Activated T-helper 1 cell treated with anti-CD3 and anti-CD28 coated beads, Interleukin-12 subunit alpha, Interleukin-12 subunit beta, Interleukin-2, Interleukin-4 antibody, amounts not matched to agents 30 ng/mL and 10 ng/mL and 1 ng/mL, durations not matched to agents 14 hours and 24 hours and 36 hours (primary cell): ENCODE measurements at places on chromosomes 4 and X. TPM values are rescaled to one million over a fixed set of nuclear protein-coding genes. Genes with fewer than 3 reads are reported as not detected.

Gene MFAP3L
- 0.47 TPM in 2 replicates for total RNA-seq

Gene SCML1
- 1.1 and 1.4 TPM in 2 replicates for total RNA-seq

Gene VGLL1
- not detected in 2 replicates for total RNA-seq

Gene KLB
- total RNA-seq = not detected in 2 replicates

Gene GRXCR1
- not detected in 2 replicates for total RNA-seq

Gene TLR10
- not detected in 2 replicates for total RNA-seq

Gene PCDH18
- total RNA-seq = not detected in 2 replicates

Gene FAM9B
- total RNA-seq = not detected in 2 replicates

- H3K27ac ChIP-seq = no peak overlapping the region
- no peak overlapping the region for H3K4me3 ChIP-seq
- H3K4me1 ChIP-seq = peaks cover 5% of the 10 kb centered on the region
- no peak for DNase-seq
- peaks cover 7% of the 10 kb centered on the region for H3K27me3 ChIP-seq
- no peaks in the 10 kb centered on the region for H3K36me3 ChIP-seq
These were observed 2.2 kb upstream of the PLXNB3 start for GRCh38 chrX:153761863-153762262.

DNA sequence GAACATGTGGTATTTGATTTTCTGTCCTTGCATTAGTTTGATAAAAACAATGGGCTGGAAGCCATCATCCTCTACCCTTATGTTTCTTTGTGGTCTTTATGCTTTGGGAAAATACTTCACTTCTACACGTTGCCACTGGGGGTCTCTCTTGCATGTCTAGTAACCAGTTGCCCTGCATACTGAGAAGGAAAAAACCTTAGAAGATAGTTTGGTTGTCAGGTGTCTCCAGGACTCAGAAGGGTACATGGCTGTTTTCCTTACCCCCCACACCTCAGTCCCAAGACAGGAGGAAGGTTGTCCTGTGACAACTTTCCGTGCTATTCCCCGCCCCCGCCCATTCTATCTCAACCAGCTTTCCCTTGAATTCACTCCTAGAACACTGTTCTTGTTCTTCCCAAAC, 62.1 kb upstream of the LANCL3 start:
- H3K27me3 ChIP-seq = peaks cover 9% of the 10 kb centered on the region
- no peaks in the 10 kb centered on the region for H3K4me1 ChIP-seq
- no peak for DNase-seq
- no peak overlapping the region for H3K27ac ChIP-seq
- no peaks in the 10 kb centered on the region for H3K36me3 ChIP-seq

- H3K27me3 ChIP-seq = no peaks in the 10 kb centered on the region
- H3K36me3 ChIP-seq = no peaks in the 10 kb centered on the region
- H3K4me3 ChIP-seq = no peak overlapping the region
- no peak for DNase-seq
These were observed 200.9 kb upstream of the MID1 start for GRCh38 chrX:10821293-10821692.

- peaks cover 40% of the 10 kb centered on the region for H3K36me3 ChIP-seq
- H3K27me3 ChIP-seq = no peaks in the 10 kb centered on the region
- no peak overlapping the region for H3K27ac ChIP-seq
These were observed 32.2 kb downstream of the NFXL1 start for GRCh38 chr4:47882228-47882627.

GRCh38 chr4:98289375-98289774, 28.2 kb downstream of the RAP1GDS1 start:
- H3K27ac ChIP-seq = peak overlapping the region; percentile 67
- H3K4me1 ChIP-seq = peaks cover 43% of the 10 kb centered on the region
- H3K27me3 ChIP-seq = no peaks in the 10 kb centered on the region
- H3K36me3 ChIP-seq = peaks cover 20% of the 10 kb centered on the region

- DNase-seq = no peak
- H3K4me3 ChIP-seq = no peak overlapping the region
- H3K27ac ChIP-seq = no peak overlapping the region
- no peaks in the 10 kb centered on the region for H3K36me3 ChIP-seq
- H3K27me3 ChIP-seq = peaks cover 7% of the 10 kb centered on the region
- no peaks in the 10 kb centered on the region for H3K4me1 ChIP-seq
These were observed 58.7 kb upstream of the EMCN start for GRCh38 chr4:100576570-100576969.

- no peaks in the 10 kb centered on the region for H3K4me1 ChIP-seq
- peaks cover 42% of the 10 kb centered on the region for H3K27me3 ChIP-seq
- no peak overlapping the region for H3K4me3 ChIP-seq
- DNase-seq = no peak
- H3K36me3 ChIP-seq = no peaks in the 10 kb centered on the region
These were observed 76.4 kb upstream of the HELT start for GRCh38 chr4:184941671-184942418.

- H3K4me1 ChIP-seq = no peaks in the 10 kb centered on the region
- H3K27ac ChIP-seq = no peak overlapping the region
- H3K27me3 ChIP-seq = peaks cover 1% of the 10 kb centered on the region
- no peaks in the 10 kb centered on the region for H3K36me3 ChIP-seq
These were observed 45.2 kb downstream of the SLC4A4 start for GRCh38 chr4:71383984-71384383.

DNA sequence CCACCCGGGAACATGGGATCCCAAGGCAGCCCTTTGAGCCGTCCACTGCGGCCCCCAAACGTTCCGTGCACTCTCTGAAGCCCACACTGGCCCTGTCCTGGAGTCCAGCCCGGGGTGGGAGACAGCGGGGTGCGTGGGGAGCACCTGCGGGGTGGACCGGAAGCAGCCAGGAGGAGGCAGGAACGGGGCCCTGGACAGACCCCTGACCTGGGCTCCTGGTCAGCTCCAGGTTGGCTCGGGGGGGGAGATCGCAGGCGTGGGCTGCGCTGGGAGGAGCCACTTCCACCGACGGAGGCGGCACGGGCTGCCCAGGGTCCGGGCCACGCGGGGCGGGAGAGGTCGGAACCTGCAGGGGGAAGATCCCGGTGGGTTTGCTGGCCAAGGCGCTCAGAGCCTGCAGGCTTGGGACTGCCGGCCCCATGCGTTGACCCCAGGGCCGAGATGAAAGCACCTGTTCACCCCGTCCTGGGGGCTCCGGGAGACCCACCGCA, 5.7 kb upstream of the PLCXD1 start:
- no peaks in the 10 kb centered on the region for H3K36me3 ChIP-seq
- H3K27me3 ChIP-seq = peaks cover 9% of the 10 kb centered on the region
- no peak overlapping the region for H3K4me3 ChIP-seq

- no peak overlapping the region for H3K27ac ChIP-seq
- no peaks in the 10 kb centered on the region for H3K27me3 ChIP-seq
- H3K36me3 ChIP-seq = peaks cover 5% of the 10 kb centered on the region
These were observed 89.5 kb downstream of the SNX25 start for GRCh38 chr4:185298728-185299430.

DNA sequence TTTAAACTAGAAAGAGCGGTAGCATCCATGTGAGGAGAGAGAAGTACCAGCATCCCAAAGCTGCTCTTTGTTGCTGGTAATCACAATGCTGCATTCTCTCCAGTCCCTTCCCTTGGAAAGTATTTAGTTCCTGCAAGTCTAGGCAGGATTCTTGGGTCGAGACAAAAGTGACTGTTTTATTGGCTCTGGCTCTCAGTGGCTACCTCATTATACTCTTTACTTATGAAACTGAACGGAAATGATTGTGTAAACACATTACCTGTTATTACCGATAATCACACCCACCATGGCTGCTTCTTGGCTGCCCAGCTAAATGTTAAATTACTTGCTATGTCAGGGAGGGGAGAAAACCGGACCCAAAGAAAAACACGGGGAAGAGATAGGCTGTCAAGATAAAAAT, 26.2 kb downstream of the ATXN3L start:
- H3K27ac ChIP-seq = no peak overlapping the region
- no peak for DNase-seq
- no peaks in the 10 kb centered on the region for H3K4me1 ChIP-seq
- no peaks in the 10 kb centered on the region for H3K36me3 ChIP-seq
- H3K27me3 ChIP-seq = no peaks in the 10 kb centered on the region

DNA sequence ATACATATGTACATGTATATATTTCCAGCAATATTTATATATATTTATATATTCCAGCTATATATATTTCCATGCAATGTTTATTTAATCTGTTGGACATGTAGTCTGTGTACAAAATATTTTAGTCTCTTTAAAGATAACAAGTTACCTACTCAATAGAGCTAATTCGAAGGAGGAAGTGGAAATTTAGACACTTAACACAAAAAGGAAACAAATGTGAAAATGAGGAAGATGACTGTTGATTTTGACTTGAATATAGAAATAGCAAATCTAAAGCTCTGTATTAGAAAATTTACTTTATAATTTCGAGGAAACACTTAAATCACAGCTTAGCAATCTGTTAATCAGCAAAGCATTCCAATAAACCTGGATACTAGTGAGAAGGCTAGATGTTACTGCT, 1064.4 kb downstream of the PCDH7 start:
- H3K27me3 ChIP-seq = no peaks in the 10 kb centered on the region
- no peak overlapping the region for H3K4me3 ChIP-seq
- H3K36me3 ChIP-seq = no peaks in the 10 kb centered on the region
- no peaks in the 10 kb centered on the region for H3K4me1 ChIP-seq
- no peak for DNase-seq

- H3K4me1 ChIP-seq = peaks cover 35% of the 10 kb centered on the region
- H3K27ac ChIP-seq = peak overlapping the region; percentile 85
- H3K36me3 ChIP-seq = peaks cover 14% of the 10 kb centered on the region
- no peak for DNase-seq
These were observed 8.2 kb downstream of the RTL3 start for GRCh38 chrX:78650906-78651437.

DNA sequence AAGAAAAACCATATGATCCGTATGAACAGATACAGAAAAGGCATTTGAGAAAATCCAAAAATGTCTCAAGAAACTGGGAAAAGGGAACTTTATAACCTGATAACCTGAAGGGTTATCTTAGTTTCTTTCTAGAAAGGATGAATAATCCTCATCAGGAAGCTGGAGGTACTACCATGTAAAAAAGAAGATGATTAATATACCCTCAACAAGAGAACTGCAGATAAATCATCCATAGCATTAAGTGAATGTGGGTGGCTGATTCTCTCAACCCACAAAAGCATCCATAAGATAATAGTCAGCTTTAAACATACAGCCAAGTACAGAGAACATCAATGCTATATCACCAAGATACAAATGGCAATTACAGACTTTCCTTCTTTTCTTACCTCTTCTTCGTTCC, 26.4 kb downstream of the ANAPC10 start:
- no peak overlapping the region for H3K27ac ChIP-seq
- H3K4me3 ChIP-seq = no peak overlapping the region
- H3K27me3 ChIP-seq = no peaks in the 10 kb centered on the region
- peaks cover 10% of the 10 kb centered on the region for H3K36me3 ChIP-seq

DNA sequence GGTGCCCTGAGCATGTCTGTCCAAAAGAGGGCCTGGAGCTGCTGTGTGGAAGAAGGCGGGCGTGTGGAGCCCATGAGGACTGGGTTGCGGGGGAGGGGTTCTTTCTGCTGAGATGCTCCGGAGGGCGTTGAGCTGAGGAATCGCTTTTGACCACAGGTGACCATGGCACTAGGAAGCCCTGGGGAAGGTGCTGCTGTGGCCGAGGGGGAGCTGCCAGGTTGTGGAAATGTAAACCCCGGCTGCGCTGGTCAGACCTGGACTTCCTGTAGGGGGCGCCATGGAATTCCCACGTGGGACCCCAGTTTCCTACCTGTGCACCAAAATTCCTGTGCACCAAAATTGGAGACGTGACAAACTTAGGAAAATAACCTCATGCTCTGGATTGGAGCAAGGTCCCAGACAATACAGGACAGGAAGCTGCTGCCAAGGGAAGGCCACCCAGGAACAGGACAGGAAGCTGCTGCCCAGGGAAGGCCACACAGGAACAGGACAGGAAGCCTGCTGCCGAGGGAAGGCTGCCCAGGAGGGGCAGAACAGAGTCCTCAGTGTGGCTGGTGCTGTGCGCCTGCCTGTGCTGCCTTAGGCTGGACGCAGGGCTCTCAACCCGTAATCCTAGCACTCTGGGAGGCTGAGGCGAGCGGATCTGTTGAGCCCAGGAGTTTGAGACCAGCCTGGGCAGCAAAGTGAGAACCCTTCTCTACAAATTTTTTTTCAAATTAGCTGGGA, 28.4 kb upstream of the UVSSA start:
- H3K4me3 ChIP-seq = no peak overlapping the region
- no peak for DNase-seq
- H3K36me3 ChIP-seq = peaks cover 35% of the 10 kb centered on the region
- H3K4me1 ChIP-seq = peaks cover 9% of the 10 kb centered on the region
- no peaks in the 10 kb centered on the region for H3K27me3 ChIP-seq

- H3K36me3 ChIP-seq = peaks cover 43% of the 10 kb centered on the region
- no peak for DNase-seq
- H3K4me3 ChIP-seq = no peak overlapping the region
- no peaks in the 10 kb centered on the region for H3K4me1 ChIP-seq
These were observed 133.5 kb upstream of the NUDT6 start for GRCh38 chr4:123055943-123056342.

DNA sequence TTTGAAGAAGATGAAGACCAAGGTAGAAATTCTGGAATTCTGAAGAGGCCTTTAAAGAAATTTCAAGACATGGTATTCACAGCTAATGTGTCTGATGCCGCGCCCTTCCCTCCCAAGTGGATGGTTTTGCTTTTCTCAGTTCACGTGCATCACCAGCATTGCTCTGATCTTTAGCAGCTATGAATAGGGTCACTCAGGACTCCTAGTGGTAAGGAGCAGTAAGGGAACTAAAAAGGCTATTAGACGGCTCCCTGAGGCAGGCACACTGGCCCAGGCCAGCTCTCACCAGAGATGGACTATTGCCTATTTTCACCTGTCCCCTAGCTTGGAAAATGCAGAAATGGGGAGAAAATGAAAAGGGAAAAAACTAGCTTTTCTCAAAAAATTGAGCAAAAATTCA, 447.5 kb upstream of the RASGEF1B start:
- no peaks in the 10 kb centered on the region for H3K36me3 ChIP-seq
- H3K27ac ChIP-seq = no peak overlapping the region
- DNase-seq = no peak
- H3K27me3 ChIP-seq = peaks cover 8% of the 10 kb centered on the region
- no peak overlapping the region for H3K4me3 ChIP-seq
- H3K4me1 ChIP-seq = peaks cover 4% of the 10 kb centered on the region

DNA sequence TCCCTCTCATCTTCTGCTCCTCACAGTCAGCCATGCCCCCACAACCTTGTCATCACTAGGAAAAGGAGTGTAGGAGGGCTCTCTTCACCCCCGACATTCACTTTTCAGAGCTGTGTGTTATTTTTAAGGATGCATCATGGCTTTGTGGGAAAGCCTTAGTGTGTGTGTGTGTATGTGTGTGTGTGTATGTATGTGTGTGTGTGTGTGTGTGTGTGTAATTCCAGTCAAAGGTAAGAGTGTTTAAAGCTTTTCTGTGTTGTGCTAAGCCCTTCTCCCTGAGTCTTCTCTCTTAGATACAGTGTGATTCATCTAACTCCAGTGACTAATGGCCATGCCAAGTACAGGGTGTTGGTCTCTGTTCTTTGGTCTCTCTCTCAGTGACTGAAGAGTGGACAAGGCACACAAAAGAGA, 76.6 kb downstream of the CHIC2 start:
- no peaks in the 10 kb centered on the region for H3K27me3 ChIP-seq
- no peak overlapping the region for H3K4me3 ChIP-seq
- no peak overlapping the region for H3K27ac ChIP-seq
- no peaks in the 10 kb centered on the region for H3K36me3 ChIP-seq
- DNase-seq = no peak

DNA sequence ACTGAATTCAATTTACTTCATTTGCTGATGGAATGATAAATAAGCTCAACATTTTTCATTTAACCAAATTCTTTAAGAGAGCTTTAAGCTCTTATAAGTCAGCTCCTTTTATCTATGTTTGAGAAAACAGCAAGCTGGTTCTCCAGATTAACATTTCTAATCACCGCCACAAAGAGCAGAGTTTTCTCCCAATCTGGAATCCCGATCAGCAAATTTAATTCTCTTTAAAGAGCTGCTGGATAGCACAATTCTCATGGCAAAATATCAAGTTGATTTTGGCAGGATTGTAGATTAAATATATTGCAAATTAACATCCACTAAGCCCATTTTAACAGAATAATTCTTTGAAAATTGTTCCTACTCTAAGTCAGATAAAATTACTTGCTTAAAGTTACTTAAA, 48.8 kb downstream of the RPS6KA3 start:
- H3K36me3 ChIP-seq = peaks cover 13% of the 10 kb centered on the region
- DNase-seq = no peak
- peaks cover 18% of the 10 kb centered on the region for H3K4me1 ChIP-seq
- H3K27ac ChIP-seq = no peak overlapping the region
- no peaks in the 10 kb centered on the region for H3K27me3 ChIP-seq
